ENCODE measurements at places on chromosomes 1 and 21.

GRCh38 chr1:90417126-90417525 lies 300.0 kb downstream of the BARHL2 start:
- no peak for DNase-seq

DNA sequence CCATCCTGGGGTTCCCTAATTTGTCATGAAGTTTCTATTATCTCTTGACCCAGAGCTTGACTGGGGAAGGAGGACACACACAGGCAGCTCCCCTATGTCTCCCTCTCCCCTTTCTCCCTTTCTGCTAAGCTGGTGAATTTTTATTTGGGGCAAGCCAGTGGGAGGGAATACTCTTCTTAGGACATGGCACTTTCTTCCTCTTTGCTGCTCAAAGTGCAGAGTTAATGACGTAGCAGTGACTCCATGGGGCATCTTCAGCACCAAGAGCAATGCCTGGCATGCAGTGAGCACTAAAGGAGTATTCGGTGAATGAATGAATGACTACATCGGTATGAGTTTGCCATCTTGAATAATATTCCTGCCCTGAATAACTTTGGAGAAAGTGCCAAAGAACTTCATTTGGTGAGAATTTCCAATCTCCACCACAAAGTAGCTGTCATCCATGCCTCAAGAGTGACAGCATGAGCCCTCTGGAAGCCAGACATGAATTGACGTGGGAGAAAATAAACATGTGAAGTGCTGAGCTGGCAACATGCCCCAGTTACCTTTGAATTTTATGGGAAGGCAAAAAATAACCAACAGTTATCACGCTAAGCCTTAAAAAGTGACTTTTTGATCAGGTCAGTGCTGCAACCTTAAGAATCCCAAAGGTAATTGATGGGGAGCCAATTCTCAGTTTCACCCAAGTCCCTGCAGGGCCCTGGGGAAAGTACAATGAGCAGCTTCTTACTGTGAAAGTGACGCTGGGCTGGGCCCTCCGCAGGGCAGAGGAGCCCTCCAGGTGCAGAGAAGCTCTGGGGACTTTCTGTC lies 22.1 kb upstream of the ATF3 start:
- no peak for DNase-seq

DNA sequence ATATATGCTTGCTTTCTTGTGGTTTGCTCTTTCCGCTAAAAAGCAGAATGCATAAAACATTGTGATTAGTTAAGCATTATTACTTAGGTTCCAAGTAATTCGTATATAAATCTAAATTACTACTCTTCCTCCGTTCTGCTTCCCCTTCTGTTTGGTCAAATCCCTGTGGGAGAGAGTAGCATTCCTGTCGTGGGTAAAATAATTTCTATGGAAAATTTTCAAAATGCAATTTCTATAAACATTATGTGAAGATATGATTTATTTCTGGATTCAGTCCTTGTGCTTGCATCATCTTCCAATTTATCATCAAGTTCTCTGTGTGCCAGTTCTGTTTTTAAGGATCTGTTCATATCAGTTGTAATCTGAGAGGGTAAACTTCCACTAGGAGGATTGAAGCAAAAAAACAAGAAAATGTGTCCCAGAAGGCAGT lies 7.2 kb upstream of the WARS2 start:
- DNase-seq: no peak

GRCh38 chr1:11790880-11791715 lies 14.7 kb downstream of the MTHFR start:
- DNase-seq: no peak

DNA sequence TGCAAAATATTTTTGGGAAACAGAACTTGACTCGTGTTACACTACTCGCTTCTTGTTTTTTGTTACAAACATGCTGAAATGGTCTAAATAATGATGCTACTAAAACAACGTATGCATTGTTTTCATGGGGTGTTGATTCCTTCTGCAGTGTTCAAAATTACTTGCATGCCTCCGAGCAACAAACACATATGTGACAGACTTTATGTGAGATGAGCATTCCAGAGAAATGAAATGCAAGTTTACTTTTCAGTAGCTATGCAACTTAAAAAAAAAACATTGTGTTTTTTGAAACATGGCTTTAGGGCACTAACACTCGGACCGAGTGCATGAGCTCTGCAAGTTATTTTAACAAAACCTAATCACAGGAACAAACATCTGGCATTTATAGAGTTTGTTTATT lies 84.8 kb downstream of the CAMTA1 start:
- DNase-seq: no peak

GRCh38 chr1:31782421-31783410 lies 18.6 kb upstream of the ADGRB2 start:
- peak; percentile 81 for DNase-seq

DNA sequence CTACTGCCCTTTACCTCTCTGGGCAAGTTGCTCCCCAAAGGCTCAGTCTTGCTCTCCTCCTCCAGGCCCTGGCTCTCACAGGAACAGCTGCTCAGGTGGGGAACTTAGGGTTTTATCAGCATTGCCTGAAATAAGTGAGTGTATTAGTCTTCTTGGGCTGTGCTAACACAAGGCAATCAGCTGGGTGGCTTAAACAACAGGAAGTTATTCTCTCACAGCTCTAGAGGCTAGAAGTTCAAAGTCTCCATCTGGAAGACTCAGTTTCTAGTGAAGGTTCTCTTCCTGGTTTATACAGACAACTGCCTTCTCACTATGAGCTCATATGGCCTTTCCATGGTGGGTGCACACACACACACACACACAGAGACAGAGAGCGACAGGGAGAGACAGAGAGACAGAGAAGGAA lies 2.8 kb upstream of the CD1C start:
- DNase-seq: no peak

DNA sequence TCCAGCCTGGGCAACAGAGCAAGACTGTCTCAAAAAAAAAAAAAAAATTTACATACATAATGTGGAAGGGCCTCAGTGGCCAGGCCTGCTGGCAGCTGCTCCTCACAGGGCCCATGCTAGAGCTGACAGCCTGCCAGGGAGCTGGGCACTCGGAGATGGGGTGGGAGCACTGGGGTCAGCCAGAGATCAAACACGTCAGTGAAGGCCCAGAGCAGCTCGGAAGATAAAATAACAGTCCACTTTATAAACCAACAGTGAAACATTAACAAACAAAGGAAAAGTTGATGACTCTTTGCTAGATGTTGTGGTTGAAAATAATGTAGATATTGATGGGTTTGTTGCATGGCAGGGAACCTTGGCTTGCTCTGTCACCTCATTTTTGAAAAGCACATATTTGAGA lies 42.7 kb downstream of the ATP5PF start:
- DNase-seq: no peak

GRCh38 chr21:43269440-43269839 lies 100.6 kb downstream of the CRYAA start:
- DNase-seq: no peak

GRCh38 chr1:209416039-209416438 lies 167.5 kb upstream of the CAMK1G start:
- DNase-seq: no peak

- DNase-seq: no peak
Observed at GRCh38 chr1:214360525-214361164, 79.7 kb downstream of the SMYD2 start.

GRCh38 chr1:76503736-76504135 lies 363.5 kb upstream of the ST6GALNAC5 start:
- no peak for DNase-seq
